Activated T-helper 1 cell treated with Interleukin-2 at 50 U/mL for 16 hours (primary cell): ENCODE measurements at places on chromosomes 3 and 15.

- no peak for DNase-seq
These were observed 15.3 kb upstream of the SMAD3 start for GRCh38 chr15:67050062-67050461.

DNA sequence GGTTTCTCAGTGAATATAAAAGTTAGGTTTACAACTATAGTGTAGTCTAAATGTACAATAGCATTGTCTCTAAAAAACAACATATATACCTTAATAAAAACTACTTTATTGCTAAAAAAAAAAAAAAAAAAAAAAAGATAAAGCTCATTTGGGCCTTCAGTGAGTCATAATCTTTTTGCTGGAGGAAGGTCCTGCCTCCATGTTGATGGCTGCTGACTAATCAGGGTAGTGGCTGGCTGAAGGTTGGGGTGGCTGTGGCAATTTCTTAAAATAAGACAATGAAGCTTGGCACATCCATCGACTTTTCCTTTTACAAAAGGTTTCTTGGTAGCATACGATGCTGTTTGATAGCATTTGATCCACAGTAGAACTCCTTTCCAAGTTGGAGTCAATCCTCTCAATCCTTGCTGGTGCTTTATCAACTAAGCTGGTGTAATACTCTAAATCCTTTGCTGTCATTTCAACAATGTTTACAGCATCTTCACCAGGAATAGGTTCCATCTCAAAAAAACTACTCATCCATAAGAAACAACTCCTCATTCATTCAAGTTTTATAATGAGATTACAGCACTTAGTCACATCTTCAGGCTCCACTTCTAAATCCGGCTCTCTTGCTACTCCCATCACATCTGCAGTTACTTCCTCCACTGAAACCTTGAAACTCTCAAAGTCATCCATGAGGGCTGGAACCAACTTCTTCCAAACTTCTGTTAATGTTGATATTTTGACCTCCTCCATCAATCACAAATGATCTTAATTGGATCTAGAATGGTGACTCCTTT is 13.3 kb downstream of the ZNF280D start:
- DNase-seq = no peak

DNA sequence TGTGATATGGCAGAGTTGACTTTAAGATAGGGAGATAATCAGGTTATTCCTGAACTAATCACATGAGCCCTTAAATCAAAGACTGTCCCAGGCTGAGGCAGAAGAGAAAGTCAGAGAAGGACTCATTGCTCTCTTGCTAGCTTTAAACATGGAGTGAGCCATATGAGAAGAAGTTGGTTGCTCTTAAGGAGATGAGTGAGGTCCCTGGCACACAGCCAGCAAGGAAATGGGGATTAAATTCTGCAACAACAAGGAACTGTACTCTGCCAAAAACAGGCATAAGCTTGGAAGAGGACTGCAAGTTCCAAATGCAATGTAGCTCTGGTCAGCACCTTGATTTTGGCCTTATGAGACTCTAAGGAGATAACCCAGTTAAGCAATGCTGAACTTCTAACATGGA is 457.0 kb downstream of the PLOD2 start:
- no peak for DNase-seq

GRCh38 chr3:50290161-50290641 is 2.0 kb downstream of the IFRD2 start:
- no peak for DNase-seq

GRCh38 chr3:105170423-105170822 is 196.3 kb upstream of the ALCAM start:
- no peak for DNase-seq

- no peak for DNase-seq
These were observed 60.2 kb downstream of the SYNPR start for GRCh38 chr3:63338351-63338750.

GRCh38 chr3:10553591-10554235 is 48.3 kb upstream of the ATP2B2 start:
- DNase-seq = no peak

- no peak for DNase-seq
These were observed 26.9 kb upstream of the GOLGA8B start for GRCh38 chr15:34610354-34610753.

GRCh38 chr3:133880287-133880686 is 15.4 kb downstream of the RAB6B start:
- no peak for DNase-seq

DNA sequence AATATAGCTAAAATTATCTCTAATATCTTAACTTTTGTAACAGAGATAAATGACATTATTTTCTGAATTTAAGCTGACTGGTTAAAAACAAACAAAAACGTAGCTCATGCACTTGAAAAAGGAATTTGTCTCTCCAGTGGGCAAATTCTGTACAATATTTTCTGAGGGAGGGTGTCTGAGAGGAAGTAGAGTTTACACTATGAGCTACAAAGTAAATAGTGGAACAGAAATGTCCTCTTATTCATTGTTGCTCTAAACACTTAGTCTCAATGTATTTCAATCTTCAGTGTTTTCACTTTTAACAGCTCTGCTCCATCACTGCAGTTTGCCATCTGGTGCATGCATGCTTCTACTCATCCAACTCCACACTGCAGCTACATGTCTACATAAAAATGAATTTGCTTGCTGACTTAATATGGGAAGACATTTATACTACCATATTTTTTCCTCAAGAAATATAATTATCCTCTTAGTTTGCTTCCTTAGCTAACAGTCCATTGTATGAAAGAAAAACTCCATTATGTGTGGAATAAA is 817.4 kb upstream of the LMCD1 start:
- no peak for DNase-seq

GRCh38 chr3:190017521-190018288 is 103.0 kb downstream of the P3H2 start:
- DNase-seq = no peak

GRCh38 chr3:49351521-49352011 is 6.6 kb downstream of the GPX1 start:
- no peak for DNase-seq

DNA sequence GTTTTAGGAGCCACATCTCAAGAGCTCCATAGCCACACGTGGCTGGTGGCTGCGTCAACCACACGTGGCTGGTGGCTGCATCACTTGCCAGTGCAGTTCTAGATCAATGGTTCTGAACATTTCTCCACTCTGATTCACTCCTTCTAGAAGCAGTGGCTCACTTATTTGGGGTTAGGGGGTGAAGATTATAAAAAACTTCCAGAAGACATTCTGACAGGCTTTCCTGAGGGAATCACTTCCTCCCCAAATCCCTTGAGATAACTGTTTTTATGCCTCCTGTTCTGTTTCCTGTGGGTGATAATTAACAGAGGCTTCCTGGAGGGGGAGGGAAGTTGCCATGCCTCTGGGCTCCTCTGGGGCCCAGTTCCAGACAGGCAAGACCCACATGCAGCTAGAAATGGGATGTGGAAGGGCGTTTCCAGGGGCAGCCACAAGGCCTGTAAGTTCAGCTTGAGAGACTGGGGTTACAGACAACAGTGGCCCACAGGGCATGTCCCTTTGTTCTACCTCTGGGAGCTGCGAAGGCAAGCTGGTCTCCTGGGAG is 23.6 kb downstream of the HEG1 start:
- DNase-seq = no peak

DNA sequence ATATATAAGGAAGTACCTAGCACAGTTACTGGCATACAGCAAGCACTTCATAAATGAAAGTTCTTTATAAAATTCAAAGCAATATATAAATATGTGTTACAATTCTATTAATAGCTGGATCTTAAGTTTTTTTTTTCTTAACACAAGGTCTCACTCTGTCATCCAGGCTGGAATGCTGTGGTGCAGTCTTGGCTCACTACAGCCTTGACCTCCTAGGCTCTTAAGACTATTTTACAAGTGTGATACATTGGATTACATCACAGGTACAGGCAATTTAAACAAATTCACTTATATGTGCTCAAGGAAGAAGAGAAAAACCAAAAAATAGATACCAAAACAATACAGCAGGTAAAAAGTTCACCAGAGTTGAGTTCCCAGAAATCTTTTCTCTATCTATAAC is 60.6 kb downstream of the ZNF280D start:
- DNase-seq = no peak

DNA sequence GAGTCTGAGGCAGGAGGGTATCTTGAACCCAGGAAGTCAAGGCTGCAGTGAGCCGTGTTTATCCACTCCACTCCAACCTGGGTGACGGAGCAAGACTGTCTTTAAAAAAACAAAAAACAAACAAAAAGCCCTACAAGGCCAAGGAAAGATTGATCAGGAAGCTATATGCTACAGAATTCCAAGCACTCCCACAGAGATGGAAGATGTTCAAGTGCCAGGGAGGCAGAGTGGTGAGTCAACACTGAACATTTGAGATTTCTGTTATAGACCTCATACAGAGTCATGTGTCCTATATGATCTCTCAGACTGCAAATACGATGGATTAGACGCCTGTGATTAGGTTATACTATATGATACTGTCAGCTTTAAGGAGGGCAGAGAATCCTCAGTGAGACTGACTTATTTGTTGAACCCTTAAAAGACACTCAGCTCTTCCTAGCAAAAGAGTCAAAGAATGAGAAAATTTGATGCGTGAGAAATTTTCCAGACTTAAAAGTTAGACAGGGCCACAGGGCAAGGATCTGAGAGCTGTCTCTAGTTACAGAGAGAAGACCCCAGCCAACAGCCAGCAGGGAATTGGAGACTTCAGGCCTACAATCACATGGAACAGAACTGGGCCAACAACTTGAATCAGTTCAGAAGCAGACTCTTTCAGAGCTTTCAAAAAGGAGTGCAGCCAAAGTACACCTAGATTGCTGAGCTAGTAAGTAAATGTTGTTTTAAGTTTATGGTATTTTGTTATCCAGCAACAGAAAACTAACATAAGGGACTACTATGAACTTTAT is 107.6 kb downstream of the PIK3CB start:
- DNase-seq = no peak

GRCh38 chr3:141306922-141307321 is 61.4 kb upstream of the ZBTB38 start:
- no peak for DNase-seq

DNA sequence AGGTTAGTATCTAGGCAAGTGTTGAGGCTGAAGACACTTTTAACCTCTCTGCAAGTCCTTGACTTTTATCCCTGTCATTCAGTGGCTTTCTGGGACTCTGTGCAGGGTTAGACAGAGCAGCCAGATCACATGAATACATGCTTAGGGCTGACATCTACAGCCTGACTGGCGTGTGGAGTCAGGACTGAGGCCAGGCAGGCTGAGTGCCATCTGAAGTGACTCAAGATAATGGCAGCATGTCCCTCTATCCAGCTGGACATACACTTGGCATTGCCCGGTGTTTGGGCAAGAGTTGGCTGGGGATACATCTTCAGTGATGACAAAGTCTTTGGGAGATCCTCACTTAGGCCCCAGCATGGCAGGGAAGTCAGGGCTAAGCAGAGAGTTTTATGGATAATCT is 22.4 kb downstream of the DUOX2 start:
- no peak for DNase-seq
